RCC 7860 (cell line): ENCODE measurements at places on chromosomes 11 and 22.

- DNase-seq: no peak
Measured at GRCh38 chr11:113647856-113648255, 58.3 kb downstream of the TMPRSS5 start.

GRCh38 chr22:49785841-49786471 is 41.7 kb downstream of the BRD1 start:
- no peak for DNase-seq

DNA sequence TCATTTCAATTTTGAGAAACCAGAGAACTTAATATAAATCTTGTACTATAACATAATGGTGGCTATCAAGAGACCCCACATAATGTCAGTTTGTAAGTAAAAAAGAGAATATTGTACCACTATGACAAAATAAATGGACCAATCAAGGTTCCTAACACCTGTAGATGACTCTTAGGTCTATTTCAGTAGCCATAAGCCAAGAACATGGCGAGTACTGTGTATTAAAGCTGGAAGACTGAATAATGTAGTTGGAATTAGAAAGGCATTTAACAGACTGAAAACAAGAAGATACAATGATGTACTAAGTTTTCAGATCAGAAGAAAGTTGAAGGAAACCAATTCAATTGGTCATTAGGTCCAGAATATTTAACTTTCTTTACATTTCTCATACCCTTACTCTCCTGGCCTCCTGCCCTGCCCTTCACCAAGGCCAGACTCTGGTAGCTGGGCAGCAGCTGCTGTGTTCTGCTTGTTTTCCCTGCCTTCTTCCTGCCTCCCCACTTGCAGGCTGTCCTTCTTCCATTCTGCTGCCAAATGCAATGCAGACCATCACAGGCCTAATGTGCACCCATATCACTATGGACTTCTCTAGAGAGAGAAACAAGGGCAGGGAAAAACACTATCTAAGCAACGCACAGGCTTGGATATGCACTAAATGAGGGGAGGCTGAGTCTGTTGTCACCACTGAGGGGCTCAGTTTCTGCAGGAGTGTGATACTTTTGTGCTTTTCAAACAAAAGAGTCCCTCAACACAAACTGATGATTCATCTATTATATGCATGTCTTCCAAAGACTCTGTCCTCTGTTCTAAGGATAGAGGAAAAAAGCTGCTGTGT is 60.1 kb downstream of the RAB30 start:
- no peak for DNase-seq

GRCh38 chr11:107722662-107723061 is 10.8 kb upstream of the SLN start:
- DNase-seq: no peak

DNA sequence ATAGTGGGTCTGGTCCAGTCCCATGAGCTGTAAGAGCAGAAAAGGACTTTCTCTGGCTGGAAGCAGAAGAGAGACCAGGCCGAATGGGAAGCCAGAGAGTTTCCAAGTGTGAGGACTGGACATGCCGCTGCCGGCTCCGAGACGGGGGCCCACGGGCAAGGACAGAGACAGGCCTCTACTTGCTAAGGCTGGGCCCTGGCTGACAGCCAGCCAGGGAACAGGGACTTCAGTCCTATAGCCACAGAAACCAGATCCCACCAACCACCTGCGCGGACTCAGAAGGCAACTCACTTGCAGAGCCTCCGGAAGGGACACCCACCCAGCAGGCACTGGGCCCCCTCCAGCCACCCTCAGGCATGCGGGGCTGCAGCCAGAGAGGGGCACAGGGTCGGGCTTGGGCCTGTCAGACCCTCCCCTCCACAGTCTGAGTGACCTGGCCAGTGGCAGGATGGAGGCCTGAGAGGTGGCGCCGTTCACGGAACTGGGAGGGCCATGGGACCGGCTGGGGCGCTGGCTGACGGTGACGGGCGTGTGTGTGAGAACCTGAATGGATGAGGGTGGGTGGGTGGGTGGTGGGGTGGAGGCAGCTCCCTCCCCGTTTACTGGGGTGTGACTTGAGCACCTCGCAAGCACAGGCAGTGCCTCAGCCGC is 47.8 kb upstream of the A4GALT start:
- DNase-seq: no peak

DNA sequence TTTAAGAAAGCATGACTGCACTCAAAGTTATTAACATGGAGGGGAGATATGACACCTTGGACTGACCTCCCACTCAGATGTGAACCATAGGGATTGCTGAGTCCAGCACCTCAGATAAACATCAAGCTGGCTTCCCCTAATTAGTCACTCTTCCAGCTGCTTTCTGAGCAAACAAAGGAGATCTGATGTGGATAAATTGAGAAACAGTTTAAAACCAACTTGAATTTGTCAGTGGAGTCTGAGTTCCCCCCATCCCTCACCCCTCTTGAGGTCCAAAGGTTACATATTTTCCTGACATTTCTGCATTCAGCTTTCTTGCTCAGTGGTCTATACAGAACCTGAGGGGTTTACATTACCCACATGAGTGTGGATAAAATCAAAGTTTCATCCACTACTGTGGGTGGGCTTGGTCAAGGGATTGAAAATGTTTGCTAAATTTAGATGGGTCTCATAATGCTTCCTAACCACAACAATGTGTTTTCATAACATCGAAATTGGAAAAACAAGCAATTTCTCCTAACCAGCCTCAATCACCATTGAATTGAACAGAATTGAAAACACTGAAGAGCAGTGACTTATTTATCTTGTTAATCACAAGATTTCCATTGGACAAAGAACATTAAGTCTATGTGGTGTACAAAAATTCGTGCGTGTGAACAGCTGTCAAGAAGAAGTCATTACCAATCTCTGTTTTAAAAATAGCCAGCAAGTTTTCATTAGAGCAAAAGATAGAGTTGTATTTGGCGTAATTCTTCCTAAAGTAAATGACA is 292.3 kb downstream of the METTL15 start:
- no peak for DNase-seq

GRCh38 chr11:1292018-1292643 is 17.3 kb downstream of the TOLLIP start:
- DNase-seq: no peak

DNA sequence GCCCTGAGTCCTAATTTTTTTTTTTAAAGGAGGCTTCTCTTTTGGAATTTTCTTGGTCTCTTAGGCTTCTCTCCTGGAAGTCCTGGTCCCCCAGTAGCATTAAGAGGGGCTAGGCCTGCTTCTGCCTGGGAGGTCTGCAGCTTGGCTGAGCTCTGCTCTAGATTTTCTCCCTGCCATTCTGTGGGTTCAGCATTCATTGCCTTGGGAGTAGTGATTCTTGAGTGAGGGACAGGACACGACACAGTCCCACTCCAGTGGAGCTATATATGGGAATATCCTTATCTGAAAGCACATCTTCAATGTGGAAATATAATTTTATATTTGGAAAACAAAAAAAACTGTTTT is 3.7 kb downstream of the IGSF22 start:
- DNase-seq: no peak

DNA sequence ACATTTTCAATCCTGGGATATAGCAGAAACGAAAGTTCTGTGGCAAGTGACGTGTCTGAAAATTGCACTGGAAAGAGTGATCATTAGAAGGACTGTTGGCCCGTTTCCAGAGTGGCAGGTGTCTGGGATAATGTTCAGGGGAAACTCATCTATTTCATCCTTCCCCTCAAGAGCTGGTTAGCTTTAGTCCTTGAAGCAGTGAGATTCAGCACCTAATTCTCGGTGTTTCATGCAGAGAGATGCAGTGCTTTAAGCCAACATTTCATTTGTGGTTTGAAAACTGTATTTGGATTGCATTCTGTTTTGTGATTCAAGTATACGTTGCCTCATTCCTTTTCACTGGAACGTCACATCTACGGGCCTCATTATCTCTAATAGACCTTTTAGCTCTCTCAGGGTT is 205.0 kb upstream of the RAG2 start:
- DNase-seq: no peak

DNA sequence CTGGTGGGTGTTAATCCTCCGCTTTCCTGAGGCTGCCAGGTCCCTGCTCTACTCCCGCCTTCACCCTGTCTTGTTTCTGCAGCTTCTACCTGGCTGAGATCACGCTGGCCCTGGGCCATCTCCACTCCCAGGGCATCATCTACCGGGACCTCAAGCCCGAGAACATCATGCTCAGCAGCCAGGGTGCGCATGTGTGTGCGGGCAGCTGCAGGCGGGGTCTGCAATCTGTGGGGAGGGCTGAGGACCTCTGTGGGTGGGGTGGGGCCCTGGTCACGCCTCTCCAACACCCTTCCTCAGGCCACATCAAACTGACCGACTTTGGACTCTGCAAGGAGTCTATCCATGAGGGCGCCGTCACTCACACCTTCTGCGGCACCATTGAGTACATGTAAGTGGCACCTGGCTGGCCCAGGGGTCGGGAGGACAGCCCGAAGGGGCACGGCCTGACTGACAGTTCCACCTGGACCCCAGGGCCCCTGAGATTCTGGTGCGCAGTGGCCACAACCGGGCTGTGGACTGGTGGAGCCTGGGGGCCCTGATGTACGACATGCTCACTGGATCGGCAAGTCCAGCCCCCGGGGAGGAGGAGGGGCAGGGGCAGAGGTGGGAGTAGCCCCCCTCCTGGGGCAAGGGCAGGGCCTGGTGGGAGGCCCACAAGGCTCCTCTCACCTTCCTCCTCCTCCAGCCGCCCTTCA is 4.5 kb downstream of the RPS6KB2 start:
- DNase-seq: no peak

DNA sequence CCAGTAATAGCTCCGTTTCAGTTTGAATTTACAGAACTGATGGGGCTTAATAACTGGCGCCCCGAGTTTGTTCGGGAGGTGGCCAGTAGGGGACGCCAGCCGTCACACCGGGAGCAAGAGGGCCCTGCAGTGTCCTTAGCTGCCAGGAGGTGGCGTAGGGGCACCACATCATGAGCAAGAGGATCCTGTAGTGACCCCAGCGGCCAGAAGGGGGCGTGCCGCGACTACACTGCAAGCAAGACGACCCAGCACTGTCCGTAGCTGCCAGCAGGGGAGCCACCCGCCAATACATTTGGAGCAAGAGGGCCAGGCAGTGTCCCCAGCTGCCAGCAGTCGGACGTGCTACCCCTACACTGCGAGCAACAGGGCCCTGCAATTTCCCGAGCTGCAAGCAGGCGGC is 663.7 kb upstream of the B3GAT1 start:
- peak; percentile 28 for DNase-seq

GRCh38 chr11:37896016-37896415 is 1298.0 kb upstream of the RAG2 start:
- no peak for DNase-seq

- no peak for DNase-seq
Measured at GRCh38 chr11:31725176-31725575, 85.9 kb downstream of the PAX6 start.

GRCh38 chr11:76769645-76770586 is 13.2 kb upstream of the TSKU start:
- DNase-seq: peak; percentile 72

GRCh38 chr11:11588243-11588642 is 33.6 kb downstream of the GALNT18 start:
- DNase-seq: no peak

DNA sequence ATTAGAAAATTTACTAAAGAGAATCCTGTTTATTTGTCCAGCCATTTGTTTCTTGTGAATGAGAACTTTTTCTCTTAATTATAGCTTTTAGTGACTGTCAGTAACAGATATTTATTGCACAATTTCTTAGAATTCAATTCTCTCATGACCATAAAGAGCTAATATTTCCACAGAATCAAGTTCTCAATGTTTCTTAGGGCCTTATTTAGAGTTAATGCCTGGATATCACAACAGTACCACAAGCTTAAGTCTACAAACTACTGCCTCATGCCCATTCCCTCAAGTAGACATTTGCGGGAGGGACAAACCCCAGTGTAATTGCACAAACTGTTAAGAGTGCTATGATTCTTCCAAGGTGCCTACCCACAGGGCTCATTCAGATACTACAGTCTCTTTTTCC is 199.7 kb upstream of the POU2AF2 start:
- DNase-seq: no peak
